CD8-positive, alpha-beta memory T cell (primary cell): ENCODE measurements at places on chromosomes 6 and 20. TPM values are rescaled to one million over a fixed set of nuclear protein-coding genes. Genes with fewer than 3 reads are reported as not detected.

The NKAIN4 gene
- not detected for total RNA-seq

- no peak for DNase-seq
Measured at GRCh38 chr6:70586114-70586513, 19.4 kb downstream of the SDHAF4 start.

The RNF39 gene
- total RNA-seq: not detected

DNA sequence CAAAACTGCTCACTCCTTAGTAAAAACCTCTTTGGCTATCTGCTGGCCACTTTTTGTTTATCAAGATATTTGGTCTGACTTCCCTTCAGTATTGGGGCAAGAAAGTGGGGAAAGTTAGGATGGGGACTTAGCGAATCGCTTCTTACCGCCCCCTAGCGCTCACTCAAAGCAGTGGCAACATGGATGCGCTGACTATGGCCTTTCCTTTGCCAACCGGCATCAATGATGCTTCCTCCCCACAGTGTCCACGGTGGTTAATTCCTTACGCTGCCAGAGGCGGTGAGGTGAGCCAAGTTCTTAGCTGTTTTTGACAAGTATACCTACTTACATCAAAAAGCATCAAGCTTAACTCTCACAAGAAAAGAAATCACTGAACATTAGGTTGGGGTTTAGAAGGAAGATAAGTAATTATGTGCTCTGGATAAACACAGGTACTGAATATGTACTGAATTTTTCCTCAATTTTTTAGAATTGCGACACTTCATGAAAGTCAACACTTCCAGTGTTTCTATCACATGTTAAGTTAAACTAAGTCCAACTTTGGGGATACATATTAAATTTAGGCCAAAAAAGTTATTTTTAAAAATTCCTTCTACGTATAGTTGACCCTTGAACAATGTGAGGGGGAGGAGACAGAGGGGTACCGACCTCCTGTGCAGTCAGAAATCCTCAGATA lies 86.7 kb downstream of the GMDS start:
- no peak for DNase-seq

DNA sequence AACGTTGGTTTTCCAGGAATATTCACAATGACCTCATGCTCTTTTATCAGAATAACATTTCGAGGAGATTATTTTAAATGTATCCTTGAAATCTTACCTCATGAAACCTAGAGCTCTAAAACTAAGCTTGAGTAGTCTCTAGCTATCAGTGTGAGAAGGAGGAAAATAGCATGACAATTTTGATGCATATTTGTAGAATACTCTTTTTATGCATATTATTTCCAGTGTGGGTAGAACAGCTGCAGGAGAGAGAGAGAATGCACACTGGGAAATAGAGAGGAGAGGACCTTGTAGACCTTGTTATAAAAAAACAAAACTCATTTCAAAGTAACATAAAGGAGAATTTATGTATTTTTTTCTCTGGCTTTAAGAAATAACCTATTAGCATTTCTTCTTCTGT lies 71.1 kb upstream of the VGLL2 start:
- no peak for DNase-seq

The PTCRA gene
- not detected for total RNA-seq

The SPEF1 gene
- total RNA-seq: 0.24 TPM

GRCh38 chr6:24859608-24860200 lies 61.0 kb upstream of the ARMH2 start:
- DNase-seq: no peak

- DNase-seq: no peak
Measured at GRCh38 chr20:44018259-44018941, 103.7 kb downstream of the TOX2 start.
